CD14-positive monocyte (primary cell): ENCODE measurements at places on chromosomes 4 and X.

DNA sequence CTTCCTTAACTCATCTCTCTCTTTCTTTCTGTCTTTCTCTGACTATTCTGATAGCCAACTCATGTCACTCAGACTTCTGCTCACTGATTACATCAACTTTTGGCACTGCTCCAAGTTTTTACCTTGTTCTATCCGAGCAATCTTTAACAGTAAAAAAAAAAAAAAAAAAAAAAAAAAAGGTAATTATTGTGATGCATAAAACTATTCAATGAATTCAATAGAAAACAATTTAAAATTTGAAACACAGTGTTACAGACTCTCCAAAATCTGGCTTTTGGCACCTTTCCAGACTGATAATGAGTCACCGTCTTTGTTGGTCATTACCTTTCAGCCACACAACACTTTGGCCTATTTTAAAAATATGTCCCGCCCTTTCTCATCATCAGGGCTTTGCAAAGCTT lies 229.5 kb downstream of the GALNTL6 start:
- DNase-seq, result no peak

DNA sequence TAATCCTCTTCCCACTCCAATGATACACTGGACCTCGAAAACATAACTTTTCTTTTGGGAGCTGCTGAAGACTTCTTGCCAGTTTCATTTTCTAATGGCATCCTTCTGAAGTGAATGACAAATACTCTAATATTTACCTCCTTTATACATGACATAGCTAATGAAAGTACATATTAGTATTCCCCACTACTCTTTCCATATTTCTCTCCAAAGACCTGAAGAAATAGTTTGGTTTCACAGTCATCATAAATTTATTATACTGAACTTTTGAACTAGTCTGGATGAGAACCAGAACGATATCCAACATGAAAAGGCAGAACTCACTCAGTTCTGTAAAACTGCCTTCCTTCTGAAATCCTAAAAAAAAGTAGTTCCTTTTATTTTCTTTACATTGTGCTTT lies 139.1 kb downstream of the GPC3 start:
- no peak for DNase-seq

DNA sequence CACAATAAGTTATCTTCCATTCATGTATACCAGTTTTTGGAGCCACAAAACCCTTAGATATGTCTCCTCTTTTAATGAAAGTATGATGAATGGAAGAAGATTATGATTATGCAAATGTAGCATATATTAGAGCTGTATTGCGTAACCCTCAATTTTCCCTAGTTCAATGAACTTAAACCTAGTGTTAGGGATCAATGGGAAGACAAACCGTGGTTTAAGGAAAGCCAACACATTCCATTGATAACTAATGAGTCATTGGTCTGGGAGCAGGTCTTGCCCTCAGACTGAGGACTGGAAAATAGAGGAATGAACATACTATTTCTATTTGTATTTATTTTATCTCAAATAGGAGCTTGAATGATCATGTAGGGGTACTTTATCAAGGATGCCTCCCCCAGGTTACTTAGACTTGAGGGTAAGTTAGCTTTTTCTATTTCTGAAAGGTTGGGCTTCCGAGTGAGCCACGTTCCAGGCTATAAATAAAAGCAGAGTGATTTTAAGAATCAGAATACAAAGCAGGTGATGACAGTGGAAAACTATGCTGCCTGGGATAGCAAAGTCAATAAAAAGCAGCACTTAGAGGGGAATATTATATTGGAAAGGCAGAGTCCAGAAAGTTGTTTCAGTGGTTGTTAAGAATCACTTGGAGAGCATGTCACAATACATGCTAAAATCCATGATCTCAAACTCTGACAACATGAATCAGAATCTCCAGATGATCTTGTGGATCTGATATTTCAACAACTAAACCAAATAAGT lies 356.0 kb downstream of the ADAM29 start:
- no peak for DNase-seq

- DNase-seq, result no peak
Measured at GRCh38 chrX:129769467-129770154, 10.1 kb upstream of the SASH3 start.

DNA sequence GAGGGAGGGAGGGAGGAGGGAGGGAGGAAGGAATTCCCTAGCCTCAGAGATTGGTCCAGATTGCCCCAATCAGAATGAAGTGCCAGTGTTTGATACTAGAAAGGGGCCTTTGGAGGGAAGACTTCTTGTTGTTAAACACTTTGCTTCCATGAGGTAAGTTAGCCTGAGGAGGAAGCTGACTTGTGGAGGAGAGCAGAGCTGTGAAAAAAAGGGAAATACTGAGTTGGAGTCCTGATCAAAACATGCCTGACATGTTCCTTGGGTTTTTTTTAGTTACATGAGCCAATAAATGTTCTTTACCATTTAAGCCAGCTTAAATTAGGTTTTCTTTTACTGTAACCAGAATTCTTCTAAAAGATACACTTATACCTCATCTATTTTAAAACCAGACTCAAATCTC lies 57.6 kb downstream of the GSX2 start:
- DNase-seq, result no peak

DNA sequence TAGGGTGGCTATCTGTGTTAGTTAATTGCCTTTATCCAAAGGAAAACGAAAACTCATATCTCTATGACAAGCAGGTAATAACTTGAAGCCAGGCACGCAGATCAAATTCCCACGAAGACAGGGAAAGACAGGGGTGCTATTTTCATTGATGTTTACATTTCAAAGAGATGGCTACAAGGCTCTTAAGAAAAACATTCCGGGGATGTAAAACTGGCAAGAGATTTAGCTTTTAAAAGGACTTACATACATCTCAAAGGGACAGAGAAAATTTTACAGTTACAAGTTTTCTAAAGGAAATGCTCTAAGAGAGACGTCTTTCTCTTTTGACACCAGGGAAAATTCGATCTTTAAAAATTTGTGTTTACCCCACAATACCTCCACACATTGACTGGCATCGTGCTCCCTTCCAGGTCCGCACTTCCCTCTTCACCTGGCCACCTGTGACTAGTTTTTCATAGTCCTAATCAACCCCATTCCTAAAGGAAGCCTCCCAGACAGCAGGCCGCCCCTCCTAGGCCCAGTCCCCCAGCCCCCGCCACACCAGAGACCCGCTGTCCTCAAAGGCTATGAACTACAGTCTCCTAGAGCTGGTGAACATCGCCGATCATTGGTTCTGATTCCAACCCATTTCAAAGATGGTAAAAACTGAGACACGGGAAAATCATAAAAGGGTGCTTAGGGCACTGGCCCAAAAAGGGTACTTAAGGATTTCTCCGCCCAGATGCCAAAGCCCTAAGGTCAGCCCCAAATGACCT lies 649 bp upstream of the ARAF start:
- DNase-seq, result no peak

DNA sequence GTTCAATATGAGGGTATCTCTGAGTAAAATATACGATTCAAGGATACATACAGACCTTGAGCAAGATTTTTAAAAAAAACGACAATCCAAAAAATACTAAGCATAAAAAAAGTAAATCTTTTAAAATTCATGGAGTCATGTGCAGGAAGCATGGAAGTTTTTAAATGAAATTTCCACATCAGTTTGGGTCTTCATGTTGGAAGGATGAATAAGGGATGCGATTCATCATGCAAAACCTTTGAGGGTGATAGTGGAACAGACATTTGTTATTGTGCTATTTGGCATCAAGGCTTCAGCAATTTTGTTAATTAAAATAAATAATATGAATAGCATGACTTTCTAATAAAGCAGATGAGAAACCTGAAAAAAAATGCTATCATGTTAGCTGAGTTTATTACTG lies 815.0 kb upstream of the PCDH10 start:
- no peak for DNase-seq

DNA sequence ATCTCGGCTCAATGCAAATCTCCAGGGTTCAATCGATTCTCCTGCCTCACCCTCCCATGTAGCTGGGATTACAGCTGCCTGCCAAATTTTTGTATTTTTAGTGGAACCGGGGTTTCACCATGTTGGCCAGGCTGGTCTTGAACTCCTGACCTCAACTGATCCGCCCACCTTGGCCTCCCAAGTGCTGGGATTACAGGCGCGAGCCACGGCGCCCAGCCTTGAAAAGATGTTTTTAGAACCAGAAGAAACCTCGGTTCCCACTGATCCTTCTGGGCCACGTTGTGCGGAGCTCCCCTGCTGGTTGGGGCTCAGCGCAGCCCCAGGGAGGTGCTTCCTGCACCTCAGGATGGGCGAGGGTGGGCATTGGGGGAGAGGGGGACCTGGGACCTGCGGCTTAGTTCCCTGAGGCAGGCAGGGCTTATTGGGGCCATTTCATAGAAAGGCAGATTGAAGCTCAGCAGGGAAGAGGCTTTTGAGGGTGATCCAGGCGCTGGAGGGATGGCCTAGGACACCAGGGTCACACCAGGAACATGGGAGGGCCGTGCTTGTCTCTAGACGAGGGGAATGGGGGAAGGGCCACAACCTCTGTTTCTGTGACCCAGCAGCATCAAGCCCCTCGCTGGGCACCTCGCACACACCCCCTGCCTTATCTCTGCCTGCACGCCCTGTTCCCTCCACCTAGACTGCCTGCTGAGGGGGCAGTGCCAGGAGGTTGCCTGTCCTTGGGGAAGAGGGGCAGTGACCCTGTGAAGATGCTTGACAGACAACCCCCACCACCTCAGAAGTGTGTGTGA lies 6.3 kb upstream of the ADD1 start:
- DNase-seq, result no peak

DNA sequence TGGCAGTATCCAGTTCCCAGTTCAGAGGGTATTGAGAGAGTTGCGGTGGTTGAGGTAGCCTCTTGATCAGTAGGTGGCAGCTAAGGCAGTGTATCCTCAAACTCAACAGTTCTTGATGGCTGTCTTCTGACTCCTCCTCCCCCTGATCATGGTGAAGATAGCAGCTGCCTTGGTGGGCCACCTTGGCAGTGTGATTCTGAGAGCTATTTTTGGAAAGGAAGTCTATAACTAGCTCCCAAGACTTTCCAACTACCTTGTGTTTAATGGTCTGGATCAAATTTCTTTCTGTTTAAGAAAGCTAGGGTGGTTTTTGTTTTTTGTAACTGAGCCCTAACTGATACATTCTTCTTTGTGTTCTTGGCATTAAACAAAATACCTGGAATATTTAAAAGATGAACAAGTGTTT lies 10.5 kb upstream of the TBC1D19 start:
- no peak for DNase-seq

DNA sequence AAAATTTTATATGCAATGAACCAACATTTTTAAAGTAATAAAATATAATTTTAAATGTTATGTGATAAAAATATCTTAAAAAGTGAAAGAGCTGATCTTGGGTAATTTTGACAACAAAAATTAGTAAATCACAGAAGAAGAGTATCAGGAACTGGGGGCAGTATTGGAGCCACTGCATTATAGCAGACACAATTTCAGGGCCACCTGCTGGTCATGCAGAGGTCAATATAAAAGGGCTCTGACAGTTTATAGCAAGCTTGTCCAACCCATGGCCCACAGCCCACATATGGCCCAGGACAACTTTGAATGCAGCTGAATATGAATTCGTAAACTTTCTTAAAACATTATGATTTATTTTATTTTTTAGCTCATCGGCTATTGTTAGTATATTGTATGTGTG lies 13.0 kb upstream of the LEF1 start:
- no peak for DNase-seq

DNA sequence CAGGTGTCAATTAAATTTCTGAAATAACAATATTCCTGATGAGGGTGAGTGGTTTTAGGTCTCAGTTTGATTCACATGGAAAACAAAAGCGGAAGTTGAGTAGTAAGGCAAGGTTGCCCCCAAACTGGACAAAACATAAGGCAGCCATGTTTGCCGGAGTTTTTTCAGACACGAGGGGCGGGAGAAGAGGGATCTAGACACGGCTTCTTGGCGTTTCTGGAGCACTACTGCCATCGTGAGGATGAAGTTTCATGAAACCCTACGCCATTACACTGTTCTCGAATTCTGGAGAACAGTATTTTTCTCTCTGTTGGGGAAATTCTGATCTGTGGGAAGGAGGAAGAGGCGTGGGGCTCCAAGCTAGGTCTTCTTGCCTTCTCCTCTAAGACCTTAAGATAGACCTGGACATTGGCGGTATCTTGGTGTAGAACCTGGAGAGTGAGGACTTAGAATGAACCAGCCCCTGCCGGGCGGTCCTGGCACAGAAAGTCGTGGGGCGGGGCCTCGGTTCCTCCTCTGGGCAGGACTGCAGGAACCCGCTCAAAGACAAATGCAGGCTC lies 160.3 kb downstream of the OR13H1 start:
- DNase-seq, result no peak
